Stimulated activated CD8-positive, alpha-beta memory T cell treated with anti-CD3 and anti-CD28 coated beads, Interleukin-4, amount 100 ng/mL, for 48 hours (primary cell): ENCODE measurements at places on chromosomes 3 and 15.

- DNase-seq = no peak
Observed at GRCh38 chr3:195065142-195065863, 205.7 kb downstream of the XXYLT1 start.

DNA sequence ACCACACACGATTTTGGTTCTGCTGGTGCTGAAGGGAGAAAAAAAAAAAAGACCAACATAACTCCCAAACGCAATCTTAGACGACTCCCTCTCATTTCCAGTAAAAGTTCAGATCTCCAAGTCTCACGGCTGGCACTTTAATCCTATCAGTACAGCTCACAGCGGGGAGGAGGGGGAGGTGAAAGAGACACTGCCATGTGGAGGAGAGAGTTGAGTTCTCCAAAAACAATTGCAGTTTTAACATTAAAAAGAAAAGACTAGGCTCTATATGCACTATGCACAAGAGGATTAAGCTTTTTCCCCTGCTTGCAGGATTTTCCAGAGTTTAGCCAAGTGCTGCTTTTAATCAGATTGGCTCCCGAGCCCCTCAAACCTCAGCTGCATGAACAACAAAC is 16.8 kb downstream of the BMF start:
- DNase-seq = no peak

DNA sequence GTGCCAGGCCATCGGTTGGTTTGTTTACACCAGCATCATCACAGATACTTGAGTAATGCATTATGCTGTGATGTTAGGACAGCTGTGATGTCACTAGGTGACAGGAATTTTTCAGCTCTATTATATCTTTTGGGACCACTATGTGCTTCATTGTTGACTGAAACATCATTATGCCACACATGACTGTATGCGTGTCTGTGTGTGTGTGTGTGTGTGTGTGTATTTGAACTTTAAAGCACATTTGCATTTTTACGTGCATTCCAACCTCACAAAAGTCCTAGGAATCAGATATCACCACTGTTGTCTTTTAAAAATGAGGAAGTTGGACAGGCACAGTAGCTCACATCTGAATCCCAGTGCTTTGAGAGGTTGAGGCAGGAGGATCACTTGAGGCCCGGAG is 223.0 kb downstream of the TBL1XR1 start:
- DNase-seq = no peak

- no peak for DNase-seq
Observed at GRCh38 chr3:143387425-143387824, 267.9 kb downstream of the CHST2 start.

- no peak for DNase-seq
Observed at GRCh38 chr3:38147421-38147820, 9.0 kb downstream of the MYD88 start.

DNA sequence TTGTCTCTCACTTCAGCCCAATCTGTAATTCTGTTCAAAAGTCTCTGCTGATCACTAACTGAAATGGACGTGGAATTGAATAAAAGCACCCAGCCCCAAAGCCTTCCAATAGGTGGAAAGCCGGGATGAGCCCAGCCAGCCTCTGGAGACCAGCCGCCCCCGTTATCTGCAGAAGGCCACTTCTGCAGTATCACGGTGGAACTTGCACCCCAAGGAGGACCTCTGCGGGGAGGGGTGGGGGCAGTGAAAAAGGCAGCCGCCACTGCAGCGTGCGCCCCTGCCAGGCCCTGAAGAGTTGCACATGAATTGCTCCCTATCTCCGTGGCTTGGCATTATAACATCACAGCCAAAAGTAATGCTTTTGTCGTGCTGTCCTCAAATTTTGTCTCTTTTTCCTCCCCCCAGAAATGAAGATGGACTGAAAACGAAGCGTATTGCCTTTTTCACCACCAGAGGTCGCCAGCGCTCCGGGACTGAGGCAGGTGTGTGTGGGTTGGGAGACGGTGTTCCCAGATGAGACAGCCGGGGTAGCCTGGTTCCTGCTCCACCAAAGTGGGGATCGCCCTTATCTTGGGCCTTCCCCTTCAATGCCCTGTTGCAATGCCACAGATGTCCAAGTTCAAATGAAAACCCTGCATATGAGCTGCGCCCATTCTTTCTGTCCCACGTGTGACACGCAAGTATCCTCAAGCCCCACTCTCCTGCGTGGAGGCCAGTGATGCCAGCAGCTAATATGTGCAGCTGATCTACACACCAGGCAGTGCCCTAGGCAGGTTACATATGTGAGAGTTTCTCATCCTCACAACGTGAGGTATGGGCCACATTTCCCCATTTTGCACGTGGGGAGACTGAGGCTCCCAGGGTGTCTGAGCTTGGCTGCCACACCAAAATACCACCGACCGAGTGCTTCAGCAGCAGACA is 96.0 kb downstream of the LRRK1 start:
- DNase-seq = peak; percentile 86

GRCh38 chr3:13827256-13827655 is 52.6 kb downstream of the WNT7A start:
- DNase-seq = no peak

DNA sequence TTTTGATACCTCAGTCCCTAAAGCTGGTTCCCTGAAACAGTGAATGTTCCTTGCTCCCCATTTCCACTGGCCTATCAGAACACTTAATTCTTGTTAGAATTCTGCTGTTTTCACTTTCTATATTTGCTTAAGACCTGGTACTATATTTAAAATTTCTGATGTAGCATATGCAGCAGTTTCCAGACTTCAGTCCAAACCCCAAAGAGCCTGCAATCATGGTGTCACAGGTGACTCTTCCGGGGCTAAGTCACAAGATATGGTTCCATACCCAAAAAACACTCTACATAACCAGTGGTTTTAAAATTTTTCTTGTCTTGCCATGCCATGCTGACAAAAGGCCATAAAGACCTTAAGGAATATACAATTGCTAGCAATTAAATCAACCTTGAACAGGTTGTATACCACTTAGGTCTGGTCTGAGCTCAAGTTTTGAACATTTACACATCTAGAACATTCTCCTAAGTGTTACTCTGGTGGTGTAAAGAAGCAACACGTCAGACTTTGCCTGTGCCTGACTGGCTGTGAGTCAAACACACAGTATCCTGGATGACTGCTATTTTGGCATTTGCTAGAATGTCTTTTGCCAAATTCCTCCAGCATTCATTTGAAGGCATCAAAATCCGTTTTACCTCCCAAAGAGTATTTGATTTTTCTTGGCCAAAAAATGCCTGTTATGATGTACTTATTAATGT is 160.0 kb downstream of the FRMD5 start:
- DNase-seq = no peak

GRCh38 chr15:85475317-85475701 is 94.9 kb downstream of the AKAP13 start:
- DNase-seq = no peak

GRCh38 chr15:62783303-62783957 is 259.1 kb upstream of the TPM1 start:
- no peak for DNase-seq

- no peak for DNase-seq
Observed at GRCh38 chr3:26637698-26638097, 15.1 kb downstream of the LRRC3B start.

DNA sequence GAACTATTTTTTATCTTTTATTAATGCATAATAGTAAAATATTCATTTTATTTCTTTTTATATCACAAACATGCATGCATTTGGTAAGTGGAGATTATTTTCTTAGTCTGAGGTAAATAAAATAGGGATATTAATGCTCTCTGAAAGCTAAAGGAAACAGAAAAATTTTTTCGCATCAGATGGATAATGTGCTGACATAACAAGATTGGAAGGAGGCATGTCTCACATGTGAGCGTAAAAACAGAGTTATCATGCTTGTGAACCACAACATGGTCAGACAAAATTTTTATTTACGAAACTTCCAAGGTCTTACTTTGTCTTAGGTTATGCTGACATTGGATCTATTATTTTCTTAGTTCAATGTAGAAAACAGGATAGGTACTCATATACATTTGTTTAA is 166.1 kb downstream of the SPATA16 start:
- DNase-seq = no peak

DNA sequence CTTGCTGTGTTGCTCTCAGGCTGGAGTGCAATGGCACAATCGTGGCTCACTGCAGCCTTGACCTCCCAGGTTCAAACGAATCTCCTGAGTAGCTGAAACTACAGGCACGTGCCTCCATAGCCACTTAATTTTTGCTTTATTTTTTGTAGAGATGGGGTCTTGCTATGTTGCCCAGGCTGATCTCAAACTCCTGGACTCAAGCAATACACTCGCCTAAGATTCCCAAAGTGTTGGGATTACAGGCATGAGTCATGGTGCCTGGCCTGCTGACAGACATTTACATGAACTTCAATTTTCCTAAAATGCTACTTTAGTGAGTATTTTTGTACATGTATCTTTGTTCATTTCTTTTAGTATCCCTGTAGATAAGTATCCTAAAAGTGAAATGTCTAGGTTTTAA is 132.3 kb downstream of the SUCLG2 start:
- no peak for DNase-seq

GRCh38 chr3:66428733-66429132 is 72.1 kb downstream of the LRIG1 start:
- no peak for DNase-seq

GRCh38 chr15:67918205-67918861 is 78.5 kb upstream of the RNU6-1 start:
- DNase-seq = no peak

GRCh38 chr3:72820415-72820814 is 27.8 kb downstream of the SHQ1 start:
- no peak for DNase-seq

DNA sequence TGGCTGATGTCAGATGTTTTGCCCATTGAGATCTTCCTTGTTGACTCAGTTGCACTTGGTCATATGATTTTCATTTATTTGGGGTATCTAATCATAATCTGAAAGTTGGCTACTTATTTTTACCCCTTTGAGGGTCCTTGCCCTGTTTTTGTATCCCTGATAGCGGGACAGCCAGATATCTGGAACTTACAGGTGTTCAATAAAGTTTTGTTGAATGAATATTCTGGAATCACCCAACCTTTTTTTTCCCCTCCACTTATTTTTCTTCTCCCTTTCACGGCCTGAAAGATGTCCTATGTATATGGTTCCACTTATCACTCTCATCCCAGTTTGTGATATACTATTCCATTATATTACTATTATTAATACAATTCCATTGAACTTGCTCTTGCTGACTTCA is 12.8 kb downstream of the CTNNB1 start:
- no peak for DNase-seq

DNA sequence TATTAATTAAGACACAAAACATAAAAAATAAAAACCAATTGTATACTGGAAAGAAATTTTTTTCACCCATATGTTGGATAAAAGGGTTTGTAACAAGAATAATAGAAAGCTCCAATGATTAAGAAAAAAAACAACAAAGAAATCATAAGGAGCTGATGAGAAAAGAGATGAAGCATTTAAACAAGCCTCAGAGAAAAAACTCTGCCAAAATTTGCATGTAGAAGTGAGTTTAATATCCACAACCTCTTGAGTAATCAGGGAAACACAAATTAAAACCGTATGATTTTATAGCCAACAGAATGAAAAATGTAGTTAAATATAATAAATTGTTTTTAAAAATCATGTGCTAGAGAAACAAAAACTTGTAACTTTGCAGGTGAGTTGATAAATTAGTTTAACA is 192.9 kb downstream of the BCHE start:
- no peak for DNase-seq

GRCh38 chr3:196496183-196496582 is 7.4 kb downstream of the RNF168 start:
- no peak for DNase-seq

GRCh38 chr3:172511783-172512762 is 11.2 kb downstream of the TNFSF10 start:
- peak; percentile 83 for DNase-seq

DNA sequence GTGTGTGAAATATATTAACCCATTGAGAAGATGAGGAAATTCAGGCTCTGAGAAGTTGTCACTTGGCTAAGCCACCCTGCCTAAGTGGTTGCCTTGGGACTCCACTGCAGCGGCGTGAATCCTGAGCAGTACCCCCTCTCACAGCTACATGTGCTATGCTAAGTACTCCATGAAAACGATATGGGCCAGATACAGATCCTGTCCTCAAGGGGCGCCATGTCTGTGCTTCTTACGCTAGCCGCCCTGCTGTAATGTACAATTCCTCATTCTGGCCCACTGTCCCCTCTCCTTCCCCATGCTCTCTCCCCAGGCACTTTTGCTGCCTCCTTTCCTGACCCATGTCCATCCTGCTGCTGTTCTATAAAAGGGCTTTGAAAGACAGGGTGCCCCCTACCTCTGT is 140.3 kb downstream of the FEZF2 start:
- no peak for DNase-seq

GRCh38 chr3:21226086-21226485 is 524.9 kb downstream of the ZNF385D start:
- DNase-seq = no peak

DNA sequence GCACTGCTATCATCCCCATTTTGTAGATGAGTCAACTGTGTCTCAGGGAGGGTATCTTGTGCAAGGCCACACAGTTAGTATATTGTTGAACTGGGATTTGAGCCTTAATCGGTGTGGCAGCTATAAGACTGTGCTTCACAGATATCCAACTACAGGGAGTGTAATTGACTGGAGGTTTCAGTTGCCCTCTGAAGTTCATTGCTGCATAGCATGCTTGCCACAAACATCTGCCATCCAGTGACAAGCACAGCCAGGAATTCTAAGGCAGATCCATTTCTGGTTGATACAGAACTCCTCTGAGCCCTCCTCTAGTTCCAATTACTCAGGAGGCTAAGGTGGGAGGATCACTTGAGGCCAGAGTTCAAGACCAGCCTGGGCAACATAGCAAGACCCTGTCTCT is 16.4 kb downstream of the FSD2 start:
- no peak for DNase-seq

GRCh38 chr15:50415752-50416404 is 8.3 kb upstream of the USP8 start:
- DNase-seq = no peak

GRCh38 chr15:62756326-62756994 is 286.1 kb upstream of the TPM1 start:
- no peak for DNase-seq

- no peak for DNase-seq
Observed at GRCh38 chr3:119356646-119357045, 62.5 kb downstream of the ARHGAP31 start.

- DNase-seq = no peak
Observed at GRCh38 chr3:158747417-158747816, 15.2 kb upstream of the RARRES1 start.

DNA sequence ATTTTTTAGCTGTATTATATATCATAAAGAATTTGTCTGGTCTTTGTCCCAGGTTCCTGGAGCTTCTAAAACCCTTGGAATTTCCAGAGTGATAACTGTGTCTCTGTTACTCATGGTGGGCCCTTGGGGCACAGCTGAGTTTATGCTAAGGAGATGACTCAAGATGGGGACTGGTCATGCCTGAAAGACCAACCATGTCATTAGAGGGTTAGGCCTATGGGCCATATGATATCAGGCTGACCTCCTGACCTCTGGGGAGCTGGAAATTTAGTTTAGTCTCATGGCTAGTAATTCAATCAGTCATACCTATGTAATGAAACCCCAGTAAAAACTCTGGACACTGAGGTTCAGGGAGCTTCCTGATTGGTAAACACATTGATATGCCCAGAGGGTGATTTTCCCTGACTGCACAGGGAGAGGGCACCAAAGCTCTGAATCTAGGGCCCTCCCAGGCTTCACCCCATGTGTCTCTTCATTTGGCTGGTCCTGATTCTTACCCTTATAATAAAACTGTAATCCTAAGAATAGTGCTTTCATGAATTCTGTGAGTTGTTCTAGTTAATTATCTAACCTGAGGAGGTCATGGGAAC is 69.6 kb downstream of the EEFSEC start:
- no peak for DNase-seq
